ENCODE measurements at places on chromosomes 5 and 9.

DNA sequence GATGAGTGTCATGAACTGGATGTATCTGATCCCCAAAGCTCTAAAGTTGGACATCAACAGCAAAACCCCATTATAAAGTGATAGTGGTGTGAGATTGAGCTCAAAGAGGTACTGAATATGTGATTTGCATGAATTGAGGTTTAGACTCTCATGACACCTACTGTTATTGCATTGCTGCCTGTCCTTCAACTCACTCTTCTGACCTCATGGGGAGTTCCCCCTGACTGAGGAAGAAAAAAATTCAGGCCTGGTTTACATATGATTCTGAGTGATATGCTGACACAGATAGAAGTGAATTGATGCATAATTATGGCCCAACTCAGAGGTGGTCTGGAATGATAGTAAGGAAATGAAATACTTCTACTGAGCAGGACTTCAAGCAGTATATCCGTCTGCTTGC, 76.2 kb upstream of the CHD1 start:
- no peak for DNase-seq

DNA sequence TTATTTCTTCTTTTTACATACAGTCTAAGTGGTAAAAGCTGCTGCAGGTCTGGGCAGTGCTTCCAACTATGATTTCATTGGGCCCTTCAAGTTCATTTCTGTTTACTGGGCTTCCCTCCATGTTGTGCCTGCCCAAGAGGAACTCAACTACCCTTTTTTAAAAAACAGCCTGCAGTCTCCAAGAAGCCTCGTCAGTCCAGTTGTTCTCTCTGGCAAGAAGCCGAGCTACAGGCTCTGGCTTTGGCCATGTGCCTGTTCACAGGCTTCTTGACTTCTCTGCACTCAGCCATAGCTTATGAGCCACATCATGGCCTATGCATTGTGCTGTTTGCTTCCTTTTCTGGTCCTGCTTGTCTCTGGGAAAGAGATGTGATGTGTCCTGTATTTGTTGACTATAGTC, 119.7 kb upstream of the PJA2 start:
- DNase-seq, result no peak

GRCh38 chr9:15386465-15386864, 36.2 kb upstream of the SNAPC3 start:
- no peak for DNase-seq

DNA sequence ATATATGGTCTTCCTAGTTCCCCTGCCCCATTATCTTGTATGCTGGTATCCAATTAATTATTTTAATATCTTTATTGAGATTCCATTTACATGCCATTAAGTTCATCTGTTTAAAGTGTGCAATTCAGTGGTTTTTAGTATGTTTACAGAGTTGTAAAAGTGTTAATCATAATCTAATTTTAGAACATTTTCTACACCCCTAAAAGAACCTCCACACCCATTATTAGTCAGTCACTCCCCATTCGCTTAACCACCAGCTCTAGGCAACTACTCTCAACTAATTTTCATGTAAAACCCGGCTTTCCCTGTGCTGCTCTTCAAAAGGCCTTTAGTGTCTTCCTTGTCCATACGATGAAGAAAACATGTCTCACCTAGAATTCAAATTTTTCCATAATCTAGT, 20.8 kb upstream of the CAVIN4 start:
- DNase-seq, result no peak

DNA sequence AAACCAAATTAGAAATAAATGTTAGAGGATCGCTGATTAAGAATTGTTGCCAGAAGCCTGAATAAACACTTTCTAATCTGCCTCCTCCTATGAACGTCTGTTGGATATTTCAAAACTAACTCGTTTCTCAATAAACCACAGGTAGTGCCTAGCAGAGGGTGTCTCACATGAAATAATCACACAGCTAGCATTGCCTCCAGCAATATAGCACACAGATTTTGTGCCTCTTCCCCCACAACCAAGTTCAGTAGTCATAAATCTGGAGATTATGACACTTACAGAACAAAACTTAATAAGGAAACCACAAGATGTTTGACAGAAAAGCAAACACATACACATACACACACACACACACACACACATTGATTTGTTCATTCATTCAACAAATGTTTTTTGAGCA, 173.2 kb upstream of the CDH10 start:
- no peak for DNase-seq

DNA sequence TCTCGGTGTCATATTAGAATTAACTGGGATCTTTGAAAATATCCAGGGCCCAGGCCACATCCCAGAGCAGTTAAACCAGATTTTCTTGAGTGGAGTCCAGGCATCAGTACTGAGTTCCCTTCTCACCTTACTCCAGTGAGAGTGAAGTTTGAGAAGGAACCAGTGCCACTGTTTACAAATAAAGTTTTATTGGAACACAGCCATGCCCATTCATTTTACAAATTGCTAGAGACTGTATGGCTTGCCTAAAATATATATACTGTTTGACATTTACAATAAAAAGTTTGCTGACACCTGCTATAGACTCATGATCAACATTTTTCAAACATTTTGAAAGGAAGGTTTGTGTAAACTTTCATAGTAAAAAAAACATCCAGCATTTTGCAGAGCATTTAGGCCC, 63.7 kb upstream of the DMRT3 start:
- DNase-seq, result no peak

Data from D721Med (cell line).